Left ventricle myocardium inferior (tissue), 1 donor: ENCODE measurements at places on chromosomes 7 and 10. TPM values are rescaled to one million over a fixed set of nuclear protein-coding genes. Genes with fewer than 3 reads are reported as not detected.

CELF2 gene
- 74.9 TPM for total RNA-seq

PCLO gene
- 4.2 TPM for total RNA-seq

- H3K36me3 ChIP-seq, result no peaks in the 10 kb centered on the region
- H3K4me1 ChIP-seq, result no peaks in the 10 kb centered on the region
- H3K27me3 ChIP-seq, result peaks cover 47% of the 10 kb centered on the region
- H3K27ac ChIP-seq, result no peak overlapping the region
Observed at GRCh38 chr7:3056234-3057065, 12.8 kb upstream of the CARD11 start.

GRCh38 chr7:42214060-42214679 is 22.8 kb downstream of the GLI3 start:
- peaks cover 4% of the 10 kb centered on the region for H3K4me1 ChIP-seq
- no peak overlapping the region for H3K4me3 ChIP-seq
- DNase-seq, result no peak
- no peak overlapping the region for H3K27ac ChIP-seq

- no peak overlapping the region for H3K4me3 ChIP-seq
- H3K36me3 ChIP-seq, result no peaks in the 10 kb centered on the region
- no peak for DNase-seq
- no peak overlapping the region for H3K27ac ChIP-seq
- no peaks in the 10 kb centered on the region for H3K4me1 ChIP-seq
- H3K27me3 ChIP-seq, result no peaks in the 10 kb centered on the region
Observed at GRCh38 chr10:112526139-112526538, 79.1 kb downstream of the VTI1A start.

GRCh38 chr7:73896454-73896853 is 35.5 kb downstream of the TMEM270 start:
- peaks cover 24% of the 10 kb centered on the region for H3K27me3 ChIP-seq
- H3K4me1 ChIP-seq, result peaks cover 26% of the 10 kb centered on the region
- H3K36me3 ChIP-seq, result no peaks in the 10 kb centered on the region
- no peak overlapping the region for H3K4me3 ChIP-seq
- H3K27ac ChIP-seq, result peak overlapping the region; percentile 67

DNA sequence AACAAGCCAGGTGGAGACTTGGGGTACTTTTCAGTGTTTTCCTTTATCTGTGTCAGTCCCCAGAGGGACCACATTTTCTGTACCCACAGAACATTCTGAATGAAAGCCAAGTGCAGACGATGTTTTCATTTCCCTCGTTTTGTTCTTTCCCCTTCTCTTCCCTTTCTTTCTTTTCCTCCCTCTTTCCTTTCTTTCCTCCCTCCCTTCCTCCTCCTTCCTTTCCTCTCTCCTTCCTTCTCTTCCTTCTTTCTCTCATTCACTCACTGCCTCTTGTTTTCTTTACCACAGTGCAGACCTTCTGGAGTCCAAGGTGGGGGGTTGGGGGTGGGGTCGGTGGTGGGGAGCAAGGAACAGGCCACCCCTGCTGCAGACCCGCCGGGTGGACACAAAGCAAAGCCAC is 141.4 kb upstream of the MKI67 start:
- H3K4me1 ChIP-seq, result no peaks in the 10 kb centered on the region
- peaks cover 100% of the 10 kb centered on the region for H3K27me3 ChIP-seq
- no peak for DNase-seq
- no peaks in the 10 kb centered on the region for H3K36me3 ChIP-seq
- no peak overlapping the region for H3K4me3 ChIP-seq

- H3K27ac ChIP-seq, result no peak overlapping the region
- no peak for DNase-seq
- H3K36me3 ChIP-seq, result no peaks in the 10 kb centered on the region
- no peak overlapping the region for H3K4me3 ChIP-seq
Observed at GRCh38 chr7:64599359-64599758, 36.5 kb upstream of the ZNF680 start.

- H3K27me3 ChIP-seq, result no peaks in the 10 kb centered on the region
- H3K27ac ChIP-seq, result no peak overlapping the region
- H3K36me3 ChIP-seq, result no peaks in the 10 kb centered on the region
- no peaks in the 10 kb centered on the region for H3K4me1 ChIP-seq
- H3K4me3 ChIP-seq, result no peak overlapping the region
- no peak for DNase-seq
Observed at GRCh38 chr10:52472406-52473146, 158.5 kb downstream of the DKK1 start.

GRCh38 chr10:99345350-99345749 is 16.2 kb downstream of the CNNM1 start:
- H3K4me1 ChIP-seq, result no peaks in the 10 kb centered on the region
- H3K27me3 ChIP-seq, result peaks cover 20% of the 10 kb centered on the region
- H3K36me3 ChIP-seq, result no peaks in the 10 kb centered on the region
- H3K27ac ChIP-seq, result no peak overlapping the region

GRCh38 chr7:147376192-147376591 is 1214.4 kb upstream of the C7orf33 start:
- H3K4me1 ChIP-seq, result no peaks in the 10 kb centered on the region
- H3K36me3 ChIP-seq, result no peaks in the 10 kb centered on the region
- no peak overlapping the region for H3K27ac ChIP-seq
- no peaks in the 10 kb centered on the region for H3K27me3 ChIP-seq
- no peak for DNase-seq
- H3K4me3 ChIP-seq, result no peak overlapping the region

DNA sequence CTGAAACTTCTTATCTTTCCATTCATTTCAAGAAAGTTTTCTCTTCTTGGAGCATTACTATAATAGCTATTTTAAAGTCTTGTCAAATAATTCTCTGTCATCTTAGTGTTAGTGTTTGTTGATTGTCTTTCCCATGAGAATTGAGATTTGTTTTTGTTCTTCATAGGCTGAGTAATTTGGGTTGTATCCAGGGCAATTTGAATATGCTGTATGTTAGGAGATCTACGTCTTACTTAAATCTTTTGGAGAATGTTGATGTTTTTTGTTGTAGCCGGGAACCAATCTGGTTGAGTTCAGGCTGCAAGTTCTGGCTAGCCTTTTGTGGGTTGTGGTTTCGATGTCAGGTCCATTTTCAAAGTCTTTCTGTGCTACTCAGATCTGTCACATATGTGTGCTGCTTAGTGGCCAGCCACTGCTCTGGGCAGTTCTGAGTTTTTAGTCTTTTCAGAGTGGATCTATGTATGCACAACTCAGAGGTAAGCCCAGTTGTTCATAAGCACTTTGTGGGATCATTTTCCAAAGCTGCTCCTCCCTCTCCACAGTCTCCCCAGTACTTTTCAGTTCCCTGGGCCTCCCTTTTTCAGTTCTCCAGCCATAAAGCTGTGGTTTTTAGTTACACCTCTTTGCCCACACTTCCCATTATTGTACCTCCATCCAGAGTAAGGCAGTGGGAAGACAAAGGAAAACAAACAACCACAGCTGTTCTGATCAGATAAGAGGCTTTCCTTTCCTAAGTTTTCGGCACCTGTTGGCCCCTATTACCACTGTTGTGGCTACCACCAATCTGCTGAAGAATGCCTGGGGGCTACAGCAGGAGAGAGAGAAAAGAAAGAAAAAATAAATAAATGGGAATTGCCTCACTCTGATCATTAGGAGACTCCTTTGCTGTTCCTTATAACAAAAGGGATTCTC is 4.7 kb upstream of the CCNJ start:
- no peak overlapping the region for H3K4me3 ChIP-seq
- peaks cover 11% of the 10 kb centered on the region for H3K4me1 ChIP-seq
- no peaks in the 10 kb centered on the region for H3K36me3 ChIP-seq

DNA sequence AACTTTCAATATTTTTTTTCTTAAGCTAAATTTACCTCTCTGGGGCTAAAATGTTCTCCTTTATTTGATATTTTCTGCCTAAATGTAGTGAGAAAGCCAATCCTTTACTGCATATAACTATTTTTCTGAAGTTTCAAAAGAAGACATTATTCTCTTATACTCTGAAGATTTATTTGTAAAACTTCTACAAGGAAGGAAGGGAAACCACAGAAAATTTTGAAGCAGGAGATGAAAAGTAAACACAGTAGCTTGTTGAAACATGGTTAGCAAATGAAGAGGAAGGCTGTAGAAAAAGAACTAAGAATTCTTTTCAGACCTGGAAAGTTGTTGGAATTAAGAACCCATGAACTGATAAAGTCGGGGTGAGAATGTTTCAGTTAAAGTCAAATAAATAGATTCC is 330.3 kb downstream of the HGF start:
- DNase-seq, result no peak
- no peaks in the 10 kb centered on the region for H3K4me1 ChIP-seq
- H3K36me3 ChIP-seq, result no peaks in the 10 kb centered on the region
- no peak overlapping the region for H3K4me3 ChIP-seq

GRCh38 chr10:33129996-33130386 is 172.0 kb upstream of the ITGB1 start:
- no peaks in the 10 kb centered on the region for H3K36me3 ChIP-seq
- peak overlapping the region; percentile 82 for H3K27ac ChIP-seq
- peaks cover 46% of the 10 kb centered on the region for H3K4me1 ChIP-seq
- DNase-seq, result no peak
- H3K4me3 ChIP-seq, result no peak overlapping the region
